Stimulated activated naive CD4-positive, alpha-beta T cell treated with Interleukin-2 at 50 U/mL for 16 hours (primary cell): ENCODE measurements at places on chromosomes 7 and 10.

DNA sequence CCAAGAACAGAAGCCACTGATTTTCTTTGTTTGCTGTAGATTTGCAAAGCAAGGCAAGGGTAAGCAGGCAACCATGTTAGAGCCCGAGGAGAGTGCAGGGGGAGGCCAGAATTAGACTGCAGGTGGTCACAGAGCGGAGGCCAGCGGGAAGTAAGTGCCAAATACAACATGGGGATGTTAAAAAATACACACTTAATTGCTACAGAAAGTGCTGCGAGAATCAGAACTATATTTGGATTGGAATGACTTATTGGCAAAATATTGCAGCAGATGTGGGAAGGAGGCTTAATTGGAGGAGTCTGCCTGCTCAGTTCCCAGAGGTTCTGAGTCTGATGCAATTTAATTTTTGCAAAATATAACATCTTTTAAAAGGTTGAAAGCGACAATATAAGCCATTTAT lies 49.7 kb upstream of the ADCY1 start:
- no peak for DNase-seq

- no peak for DNase-seq
Measured at GRCh38 chr10:84860855-84861254, 532.5 kb downstream of the CCSER2 start.

GRCh38 chr10:114489521-114490310 lies 85.4 kb upstream of the AFAP1L2 start:
- no peak for DNase-seq

DNA sequence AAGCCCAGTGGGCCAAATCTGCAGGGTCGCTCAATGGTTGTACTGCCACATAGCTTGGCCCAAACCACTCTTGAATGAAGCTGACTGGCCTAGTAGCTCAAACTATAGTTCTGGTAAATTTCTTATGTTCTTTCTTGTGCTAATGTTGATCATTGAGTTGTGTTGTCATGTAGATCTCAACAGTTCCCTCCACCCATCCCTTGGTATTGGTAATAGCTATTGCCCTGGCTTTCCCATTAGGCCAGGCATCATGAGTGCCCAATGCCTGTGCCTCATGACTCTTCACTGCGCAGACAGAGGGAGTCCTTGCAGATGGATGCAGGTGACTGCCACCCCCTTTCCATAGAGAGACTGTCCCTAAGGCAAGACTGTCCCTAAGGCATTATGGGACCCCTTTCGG lies 988.4 kb downstream of the KCNMA1 start:
- no peak for DNase-seq

- no peak for DNase-seq
Measured at GRCh38 chr7:110675383-110676103, 415.4 kb upstream of the LRRN3 start.

- DNase-seq: no peak
Measured at GRCh38 chr10:117723343-117723742, 180.8 kb downstream of the EMX2 start.

- DNase-seq: no peak
Measured at GRCh38 chr7:1669954-1670893, at the start of gene ELFN1. Gene ELFN1, plus strand, starts transcription at chr7:1670277. Its CDS starts 74,320 bp downstream, at chr7:1744597.

DNA sequence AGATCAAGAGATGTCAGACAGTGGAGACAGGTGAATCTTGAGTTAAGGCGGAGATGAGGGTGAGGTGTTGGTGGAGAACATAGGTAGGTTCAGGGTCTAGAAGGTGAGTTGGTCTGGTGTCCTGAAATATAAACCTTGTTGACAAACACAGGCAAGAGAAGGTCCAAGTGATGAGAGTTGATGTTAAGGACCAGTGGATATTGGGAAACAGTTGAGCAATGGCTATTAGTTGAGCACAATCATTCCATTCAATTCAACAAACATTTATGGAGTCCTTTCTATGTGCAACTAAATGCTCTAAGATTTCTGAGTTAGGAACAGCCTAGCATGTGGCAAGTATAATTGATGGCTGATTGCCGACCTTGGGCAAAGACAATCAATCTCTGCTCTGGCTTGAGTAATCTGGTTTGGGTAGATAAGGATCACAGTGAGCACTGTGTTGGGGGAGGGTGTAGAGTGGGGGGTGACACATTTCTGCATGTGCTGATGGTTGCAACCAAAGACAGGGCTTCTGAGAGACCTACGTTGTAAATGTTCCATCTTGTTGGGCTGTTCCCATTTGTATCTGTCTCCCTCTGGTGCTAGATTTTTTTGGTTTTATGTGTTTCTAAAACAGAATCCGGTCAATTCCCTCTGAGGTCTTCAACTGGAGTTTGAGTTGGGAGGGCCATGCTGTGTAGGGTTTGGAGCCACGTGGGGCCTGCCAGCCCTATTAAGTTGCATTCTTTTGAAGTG lies 201.1 kb downstream of the BAMBI start:
- no peak for DNase-seq
